NCI-H2081 treated with DMSO at 0.1 percent for 48 hours (cell line): ENCODE measurements at places on chromosomes 11 and 22.
A peak's percentile ranks its signal among the peaks of the same experiment; 100 is the strongest.

DNA sequence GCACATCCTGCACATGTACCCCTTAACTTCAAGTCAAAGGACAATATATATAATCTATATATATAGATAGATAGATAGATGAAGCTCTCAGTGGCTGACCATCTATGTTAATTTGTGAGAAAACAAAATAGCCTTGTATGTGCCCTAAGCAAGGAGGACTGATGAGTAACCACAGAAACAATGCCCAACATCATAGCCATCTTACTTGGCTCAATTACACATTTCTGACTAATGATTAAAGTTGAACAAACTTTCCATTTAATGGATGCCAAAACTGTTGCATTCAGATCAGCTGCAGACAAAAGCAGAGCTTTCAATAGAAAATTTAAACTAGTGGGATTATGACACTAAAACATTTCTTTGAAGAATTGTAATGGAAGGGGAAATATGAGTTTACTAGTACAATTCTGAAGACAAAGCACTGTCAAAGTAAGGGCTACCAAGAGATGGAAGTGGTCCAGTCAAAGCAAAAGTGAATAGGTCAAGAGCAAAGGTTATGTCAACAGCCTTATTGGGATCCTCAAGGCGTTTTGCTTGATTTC is 1188.2 kb upstream of the RAG2 start:
- DNase-seq: no peak

DNA sequence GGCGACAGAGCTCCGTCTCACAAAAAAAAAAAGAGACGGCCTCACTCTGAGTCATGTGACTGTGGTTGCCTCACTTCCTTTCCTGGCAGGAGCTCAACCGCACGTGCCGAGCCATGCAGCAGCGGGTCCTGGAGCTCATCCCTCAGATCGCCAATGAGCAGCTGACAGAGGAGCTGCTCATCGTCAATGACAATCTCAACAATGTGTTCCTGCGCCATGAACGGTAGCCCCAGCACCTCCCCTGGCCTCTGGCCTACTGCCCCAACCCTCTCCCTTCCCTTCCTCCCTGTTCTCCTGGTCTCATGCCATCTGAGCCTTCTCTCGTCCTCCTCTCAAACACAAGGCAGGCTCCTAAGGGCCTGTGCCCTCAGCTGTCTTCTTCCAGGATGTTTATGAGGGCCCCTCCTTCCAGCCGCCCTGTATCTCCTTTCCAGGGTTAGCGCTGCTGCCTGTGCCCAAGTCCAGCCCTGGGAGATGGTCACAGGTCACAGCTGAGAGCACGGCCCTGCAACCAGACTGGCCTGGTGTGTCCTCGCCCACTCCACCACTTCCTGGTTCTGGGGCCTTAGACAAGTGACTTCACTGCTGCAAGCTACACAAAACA is 30.7 kb downstream of the TOM1 start:
- no peak for DNase-seq

DNA sequence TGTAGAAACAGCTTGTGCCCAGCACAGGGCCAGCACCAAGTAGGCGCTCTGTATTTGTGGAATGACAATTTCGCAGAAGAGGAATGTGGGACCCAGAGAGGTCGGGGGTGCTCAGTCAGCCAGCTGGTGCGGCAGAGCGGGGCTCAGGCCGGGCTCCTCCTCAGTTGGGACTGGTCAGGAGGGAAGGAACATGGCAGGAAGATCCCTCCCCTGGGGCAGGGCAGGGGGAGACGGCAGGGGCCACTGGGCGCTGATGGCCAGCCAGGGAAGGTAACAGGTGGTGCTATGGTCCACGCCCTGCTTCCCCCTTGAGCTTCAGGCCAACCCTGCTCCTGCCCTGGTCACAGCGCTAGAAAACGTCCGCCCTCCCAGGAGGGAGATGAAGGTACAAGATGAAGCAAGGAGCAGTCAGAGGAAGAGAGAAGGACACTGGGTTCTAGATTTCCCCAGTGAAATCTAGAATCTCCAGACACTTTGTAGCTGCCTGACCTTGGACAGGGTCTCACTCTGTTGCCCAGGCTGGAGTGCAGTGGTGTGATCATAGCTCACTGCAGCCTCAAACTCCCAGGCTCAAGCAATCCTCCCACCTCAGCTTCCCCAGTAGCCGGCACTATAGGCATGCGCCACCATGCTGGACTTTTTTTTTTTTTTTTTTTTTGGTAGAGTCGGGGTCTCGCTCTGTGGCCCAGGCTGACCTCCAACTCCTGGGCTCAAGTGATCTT is 13.5 kb upstream of the SPI1 start:
- DNase-seq: no peak

DNA sequence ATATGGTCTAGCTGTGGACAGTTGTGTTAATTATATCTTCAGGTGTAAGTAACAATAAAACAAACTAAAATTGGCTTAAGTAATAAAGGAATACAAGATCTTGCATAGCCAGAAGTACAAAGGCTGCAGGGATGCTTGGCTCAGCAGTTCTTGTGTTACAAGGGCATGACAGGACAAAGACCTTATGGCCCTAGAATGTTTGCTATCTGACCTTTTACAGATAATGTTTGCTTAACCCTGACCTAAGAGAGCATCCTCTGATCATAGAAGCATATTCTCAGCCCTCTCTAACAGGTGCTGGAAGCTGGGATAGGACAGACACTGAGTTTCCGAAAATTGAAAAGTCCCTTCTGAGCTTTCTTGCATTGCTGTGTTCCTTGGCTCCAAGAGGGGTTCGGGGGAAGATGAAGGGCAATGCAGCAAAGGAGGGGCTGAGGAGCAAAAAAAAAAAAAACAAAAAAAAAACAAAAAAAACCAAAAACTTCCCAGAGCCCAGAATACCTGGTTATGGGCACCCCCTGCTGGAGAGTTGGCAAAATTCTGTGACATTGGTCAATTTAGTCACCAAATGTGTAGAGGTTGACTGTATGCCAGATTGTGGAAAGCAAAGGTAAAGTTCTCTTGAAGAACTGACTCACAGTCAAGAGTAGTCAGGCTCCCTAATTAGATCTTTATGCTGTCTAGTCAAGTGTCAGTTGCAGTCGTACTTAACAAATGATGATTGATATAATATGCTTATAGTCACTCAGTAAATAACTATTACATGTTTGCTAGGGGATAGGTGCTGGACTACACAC is 10.4 kb upstream of the HIKESHI start:
- DNase-seq: no peak

- peak; percentile 21 for DNase-seq
Measured at GRCh38 chr11:119376197-119376847, 5.2 kb downstream of the USP2 start.

DNA sequence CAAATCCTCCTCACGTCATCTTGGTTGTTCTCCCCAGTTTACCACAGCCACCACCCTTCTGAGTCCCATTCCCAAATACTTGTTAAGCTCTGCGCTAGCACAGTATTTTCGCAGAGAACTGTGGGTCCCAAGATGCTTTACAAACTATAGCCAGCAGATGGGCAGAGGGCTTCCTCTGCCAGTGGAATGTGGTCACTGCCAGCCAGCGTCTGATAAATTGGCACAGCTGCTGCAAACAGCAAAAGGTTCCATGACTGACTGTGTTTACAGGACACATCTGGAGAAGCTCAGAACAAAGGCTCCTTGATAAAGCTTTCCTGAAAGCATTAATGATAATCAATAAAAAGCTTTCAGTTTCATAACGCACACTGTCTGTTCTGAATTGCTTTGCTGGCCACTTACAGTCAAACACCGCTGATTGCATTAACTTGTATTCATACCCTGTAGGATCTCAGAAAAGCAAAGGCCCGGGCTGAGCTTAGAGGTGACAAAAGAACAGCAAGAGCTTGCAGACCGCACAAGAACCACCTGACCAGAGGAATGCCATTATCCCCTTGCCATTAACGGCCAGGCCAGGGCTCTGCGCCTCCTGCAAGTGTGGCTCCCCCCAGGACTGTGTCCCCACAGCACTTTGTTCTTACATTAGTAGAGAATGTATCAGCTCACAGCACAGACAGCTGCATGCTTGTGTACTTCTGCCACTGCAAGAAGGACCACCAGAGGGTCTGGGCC is 120.6 kb downstream of the MICAL3 start:
- DNase-seq: no peak

- DNase-seq: no peak
Measured at GRCh38 chr11:132895340-132895739, 637.0 kb downstream of the OPCML start.

- no peak for DNase-seq
Measured at GRCh38 chr11:76752321-76753143, 30.6 kb upstream of the TSKU start.

DNA sequence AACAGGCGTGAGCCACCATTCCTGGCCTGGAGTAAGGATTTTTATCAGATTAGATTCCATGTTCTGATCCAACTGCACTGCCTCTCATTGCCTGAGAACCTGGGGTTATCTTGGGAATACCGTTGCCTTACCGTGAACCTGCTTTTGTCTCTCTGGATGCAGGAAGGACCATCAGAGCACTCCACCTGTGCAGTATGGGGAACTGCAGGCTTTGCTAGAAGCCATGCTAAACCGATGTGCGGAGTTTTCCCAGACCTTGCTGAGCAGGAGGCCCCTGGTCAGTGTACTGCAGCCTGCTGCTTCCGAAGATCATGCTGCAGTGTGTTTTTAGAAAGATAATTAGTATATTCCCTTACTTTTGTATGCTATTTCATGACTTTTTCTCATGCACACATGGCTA is 43.6 kb downstream of the MEI1 start:
- DNase-seq: no peak

- no peak for DNase-seq
Measured at GRCh38 chr22:46376908-46377524, 41.5 kb downstream of the TRMU start.

- no peak for DNase-seq
Measured at GRCh38 chr22:50293441-50294318, 13.8 kb downstream of the PLXNB2 start.

DNA sequence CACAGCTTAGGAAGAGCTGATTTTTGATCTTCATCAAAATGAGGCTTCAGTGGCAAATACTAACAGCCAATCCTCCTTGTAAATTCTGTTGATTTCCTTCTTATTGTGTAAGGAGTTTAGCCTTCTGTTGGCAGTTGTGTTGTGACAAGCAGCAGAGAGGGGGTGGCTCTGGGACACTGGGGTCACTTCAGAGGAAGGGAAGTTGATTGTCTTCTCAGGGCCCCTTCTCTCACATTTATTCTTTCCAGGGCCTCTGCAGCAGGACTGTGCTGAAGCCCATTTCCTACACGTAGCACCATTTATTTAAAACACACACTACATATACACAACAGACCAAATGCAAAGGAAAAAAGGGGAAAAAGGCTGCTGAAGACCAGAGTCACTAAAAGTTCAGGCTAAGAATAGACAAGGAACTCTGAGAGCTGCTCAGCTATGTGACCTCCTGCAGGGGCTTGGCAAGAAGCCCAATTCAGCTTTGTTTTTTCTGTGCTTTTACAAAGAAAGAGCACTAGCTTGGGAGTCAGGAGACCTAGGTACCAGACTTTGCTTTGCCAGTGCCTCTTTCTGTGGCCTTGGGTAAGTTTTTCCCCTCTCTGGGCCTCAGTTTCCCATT is 28.3 kb upstream of the UPB1 start:
- DNase-seq: no peak

GRCh38 chr11:110433393-110434333 is 3.9 kb downstream of the FDX1 start:
- DNase-seq: no peak

- no peak for DNase-seq
Measured at GRCh38 chr11:61787928-61788491, 4.4 kb downstream of the TMEM258 start.

DNA sequence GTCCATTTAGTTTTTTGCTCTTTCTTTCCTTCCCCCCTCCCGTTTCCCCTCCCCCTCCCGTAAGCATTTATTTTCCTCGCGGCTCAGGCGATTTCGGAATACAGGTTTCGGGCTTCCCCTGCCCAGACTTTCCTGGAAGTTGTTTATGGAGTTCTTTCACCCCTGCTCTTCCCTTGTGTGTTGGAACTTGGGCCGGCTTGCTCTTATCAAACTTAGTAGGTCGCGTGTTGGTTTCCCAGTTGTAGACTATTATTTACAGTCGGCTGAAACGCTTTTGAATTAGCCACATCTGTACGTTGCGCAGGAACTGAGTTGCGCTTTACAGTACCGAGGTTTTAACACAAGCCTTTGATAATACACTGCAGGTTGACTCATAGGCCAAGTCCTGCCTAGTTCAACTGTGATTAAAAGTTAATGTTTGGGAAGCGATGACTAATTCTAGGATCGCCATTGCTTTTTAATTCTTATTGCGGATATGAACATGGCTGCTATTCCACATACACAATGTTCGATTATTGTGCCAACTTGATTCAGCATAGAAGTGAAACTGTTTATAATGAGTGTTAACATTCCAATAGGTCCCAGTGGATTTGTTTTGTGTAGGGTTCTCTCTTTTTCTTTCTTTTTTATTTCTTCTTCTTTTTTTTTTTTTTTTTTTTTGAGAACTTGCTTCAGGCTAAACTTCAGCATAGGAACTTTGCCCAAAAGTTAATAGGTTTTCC is 1.7 kb downstream of the YAP1 start:
- DNase-seq: no peak

GRCh38 chr11:2581151-2581930 is 118.5 kb downstream of the KCNQ1OT1 start:
- no peak for DNase-seq

- DNase-seq: no peak
Measured at GRCh38 chr11:23765682-23766252, 731.1 kb upstream of the LUZP2 start.

GRCh38 chr11:61954851-61955421 is 4.8 kb downstream of the BEST1 start:
- DNase-seq: no peak

GRCh38 chr11:7871056-7871455 is 60.0 kb downstream of the OR10A6 start:
- DNase-seq: no peak

DNA sequence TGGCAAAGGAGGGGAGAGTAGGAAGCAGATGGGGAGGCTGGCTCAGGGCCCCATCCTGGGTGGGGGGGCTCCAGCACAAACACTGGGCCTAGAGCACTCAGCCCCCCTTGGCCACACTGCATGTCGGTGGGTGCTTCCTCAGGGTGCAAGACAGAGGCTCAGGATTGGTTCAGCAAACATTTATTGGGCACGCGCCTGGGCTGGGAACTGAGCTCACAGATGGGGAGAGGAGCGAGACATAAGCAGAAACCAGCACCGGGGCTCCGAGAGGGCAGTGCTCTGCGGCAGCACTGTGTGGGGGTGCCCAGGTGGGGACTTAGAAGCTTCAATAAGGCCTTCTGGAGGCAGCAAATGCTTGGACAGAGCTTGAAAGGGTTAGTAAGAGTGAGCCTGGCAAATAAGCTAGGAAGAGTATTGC is 12.1 kb upstream of the EHD1 start:
- DNase-seq: no peak

GRCh38 chr11:114088216-114088615 is 28.7 kb downstream of the ZBTB16 start:
- no peak for DNase-seq

GRCh38 chr11:11476971-11477645 is 124.1 kb upstream of the CSNK2A3 start:
- DNase-seq: no peak
